ENCODE measurements at places on chromosomes 5 and 9.
A peak's percentile ranks its signal among the peaks of the same experiment; 100 is the strongest.

DNA sequence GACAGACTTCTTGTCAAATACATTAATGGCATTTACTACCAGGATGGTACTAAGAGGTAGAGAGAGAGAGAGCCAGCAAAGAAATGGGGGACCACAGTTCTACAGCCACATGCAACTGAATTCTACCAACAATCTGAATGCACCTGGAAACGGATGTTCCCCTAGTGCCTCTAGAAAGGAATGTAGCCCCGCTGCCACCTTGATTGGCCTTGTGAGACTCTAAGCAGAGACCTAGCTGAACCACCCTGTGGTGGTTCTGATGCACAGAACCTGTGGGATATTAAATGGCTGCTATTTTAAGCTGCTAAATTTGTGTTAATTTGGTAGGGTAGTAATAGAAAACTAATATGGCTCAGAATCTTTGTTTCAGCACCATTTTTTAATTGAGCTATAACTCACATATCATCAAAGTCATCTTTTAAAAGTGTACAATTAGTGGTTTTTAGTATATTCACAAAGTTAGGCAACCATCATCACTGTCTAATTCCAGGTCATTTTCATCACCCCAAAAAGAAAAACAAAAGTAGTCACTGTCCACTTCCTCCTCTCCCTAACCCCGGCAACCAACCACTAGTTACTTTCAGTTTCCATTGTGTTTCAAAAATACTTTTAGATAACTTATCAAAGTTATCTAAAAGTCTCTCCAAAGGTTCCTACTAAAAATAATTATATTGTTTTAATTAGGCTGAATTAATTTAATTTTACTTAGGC is 51.7 kb downstream of the CPLANE1 start:
- no peak for DNase-seq

GRCh38 chr5:146447734-146448380 is 724 bp downstream of the TCERG1 start:
- DNase-seq = no peak

DNA sequence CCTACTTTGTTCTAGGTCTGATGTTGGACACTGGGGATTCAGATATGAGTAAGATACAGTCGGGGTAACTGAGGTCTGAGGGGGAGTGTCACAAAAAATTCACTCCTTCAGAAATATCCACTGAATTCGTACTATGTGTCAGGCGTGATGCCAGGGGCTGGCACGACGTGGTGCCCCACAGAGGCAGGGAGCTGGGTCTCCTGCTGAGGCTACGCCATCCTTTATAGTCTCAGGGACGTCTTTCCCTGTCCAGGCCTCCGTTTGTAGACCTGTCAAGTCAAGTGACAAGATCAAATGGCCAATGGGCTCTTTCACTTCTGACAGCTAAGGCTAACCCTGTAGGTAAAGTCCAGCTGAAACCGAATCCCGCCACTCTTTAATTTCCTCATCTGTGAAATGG is 118.8 kb upstream of the SMIM23 start:
- DNase-seq = no peak

DNA sequence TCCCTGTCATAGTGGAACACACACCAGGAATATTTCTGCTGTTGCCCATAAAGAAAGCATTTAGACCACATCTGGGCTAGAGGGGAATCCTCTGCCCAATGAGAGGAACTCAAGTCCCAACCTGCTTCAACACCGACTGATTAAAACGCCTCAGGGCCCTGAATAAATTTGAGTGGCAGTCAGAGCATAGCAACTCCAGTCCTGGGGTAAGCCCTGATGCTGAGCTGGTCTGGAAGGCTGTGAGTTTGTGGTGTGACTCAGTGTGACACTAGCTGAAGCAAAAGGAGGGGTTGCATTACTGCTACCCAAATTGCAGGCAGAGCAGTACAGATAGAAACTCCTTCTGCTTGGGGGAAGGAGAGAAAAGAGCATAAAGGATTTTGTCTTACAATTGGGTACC is 148.3 kb downstream of the PRDM9 start:
- DNase-seq = no peak

DNA sequence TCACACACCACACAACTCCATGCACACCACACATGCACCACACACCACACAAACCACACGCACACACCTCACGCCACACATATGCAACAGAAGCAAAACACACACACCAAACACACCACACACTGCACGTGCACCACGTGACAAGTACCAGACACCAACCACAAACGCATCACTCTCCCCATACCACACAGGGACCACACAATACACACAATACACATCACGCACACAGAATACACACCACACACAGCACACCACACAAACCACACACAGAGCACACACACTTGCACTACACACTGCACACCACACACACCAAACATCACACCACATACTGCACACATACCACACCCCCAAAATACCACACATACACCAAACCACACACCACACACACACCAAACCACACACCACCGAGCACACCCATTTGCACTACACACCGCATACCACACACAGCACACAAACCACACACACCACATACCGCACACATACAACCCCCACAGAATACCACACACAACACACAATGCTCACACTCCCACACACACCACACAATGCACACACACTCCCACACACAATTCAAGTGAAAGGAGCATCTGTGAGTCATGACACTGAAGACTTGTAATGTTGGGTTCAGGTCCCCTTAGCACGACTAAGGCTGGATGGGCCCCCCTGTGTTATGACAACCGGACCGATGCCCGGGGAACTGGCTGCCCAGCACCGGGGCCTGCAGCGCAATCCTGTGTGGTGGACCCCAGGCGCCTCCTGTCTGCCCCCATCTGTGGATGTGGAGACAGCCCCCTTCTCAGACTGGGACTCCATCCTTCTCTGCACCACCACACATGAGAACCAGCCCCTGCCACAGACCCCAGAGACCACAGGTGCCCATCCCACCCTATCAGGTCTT is 6.0 kb upstream of the ZDHHC11 start:
- no peak for DNase-seq

- DNase-seq = no peak
These were observed 13.5 kb upstream of the SFXN1 start for GRCh38 chr5:175464942-175465233.

DNA sequence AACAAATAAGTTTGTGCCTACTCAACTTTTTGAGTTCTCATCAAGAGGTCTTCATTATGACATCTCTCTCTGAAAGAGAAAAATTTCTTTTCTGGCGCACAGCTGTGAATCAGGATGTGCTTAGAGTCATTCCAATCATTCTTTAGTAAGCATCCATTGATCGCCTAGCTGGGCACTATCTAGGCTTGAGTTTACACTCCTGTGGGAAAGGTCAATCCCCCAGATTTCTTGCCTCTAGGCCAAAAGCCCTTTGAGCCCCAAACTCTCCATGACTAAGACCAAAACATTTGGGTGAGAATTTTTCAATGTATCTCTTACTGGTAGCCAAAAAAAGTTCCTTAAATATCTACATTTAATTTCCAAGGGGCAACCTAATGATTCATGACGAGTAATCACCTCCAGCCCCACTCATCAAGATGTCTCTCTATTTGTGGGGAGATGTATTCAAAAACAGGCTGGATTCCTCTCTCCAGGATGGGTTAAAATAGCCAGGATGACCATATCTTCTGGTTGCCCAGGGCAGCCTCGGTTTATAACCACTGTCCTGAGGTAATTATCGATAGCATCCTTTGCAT is 101.7 kb downstream of the GNA14 start:
- DNase-seq = no peak

DNA sequence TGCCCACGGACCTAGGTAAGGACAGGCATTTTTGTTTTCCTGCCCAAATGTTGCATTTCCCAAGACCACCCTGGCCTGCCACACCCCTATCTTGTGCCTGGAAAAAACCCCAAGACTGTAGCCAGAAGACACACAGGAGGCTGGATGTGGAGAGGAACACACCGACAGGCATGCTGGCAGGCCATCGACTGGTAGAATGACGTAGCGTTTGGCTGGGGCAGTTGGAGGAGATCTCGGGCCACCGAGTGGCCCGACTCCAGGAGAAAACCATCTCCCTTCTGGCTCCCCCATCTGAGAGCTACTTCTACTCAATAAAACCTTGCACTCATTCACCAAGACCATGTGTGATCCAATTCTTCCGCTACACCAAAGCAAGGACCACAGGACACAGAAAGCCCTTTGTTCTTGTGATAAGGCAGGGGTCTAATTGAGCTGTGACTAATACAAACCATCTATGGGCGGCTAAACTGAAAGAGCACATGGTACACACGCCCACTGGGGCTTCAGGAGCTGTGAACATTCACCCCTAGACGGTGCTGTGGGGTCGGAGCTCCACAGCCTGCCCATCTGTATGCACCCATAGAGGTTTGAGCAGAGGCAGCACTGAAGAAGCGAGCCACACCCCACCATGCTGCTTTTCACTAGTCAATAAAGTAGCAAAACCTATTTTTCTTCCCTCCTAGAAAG is 38.9 kb upstream of the N4BP3 start:
- no peak for DNase-seq

- DNase-seq = no peak
These were observed 232.4 kb downstream of the ESM1 start for GRCh38 chr5:54753034-54753433.

DNA sequence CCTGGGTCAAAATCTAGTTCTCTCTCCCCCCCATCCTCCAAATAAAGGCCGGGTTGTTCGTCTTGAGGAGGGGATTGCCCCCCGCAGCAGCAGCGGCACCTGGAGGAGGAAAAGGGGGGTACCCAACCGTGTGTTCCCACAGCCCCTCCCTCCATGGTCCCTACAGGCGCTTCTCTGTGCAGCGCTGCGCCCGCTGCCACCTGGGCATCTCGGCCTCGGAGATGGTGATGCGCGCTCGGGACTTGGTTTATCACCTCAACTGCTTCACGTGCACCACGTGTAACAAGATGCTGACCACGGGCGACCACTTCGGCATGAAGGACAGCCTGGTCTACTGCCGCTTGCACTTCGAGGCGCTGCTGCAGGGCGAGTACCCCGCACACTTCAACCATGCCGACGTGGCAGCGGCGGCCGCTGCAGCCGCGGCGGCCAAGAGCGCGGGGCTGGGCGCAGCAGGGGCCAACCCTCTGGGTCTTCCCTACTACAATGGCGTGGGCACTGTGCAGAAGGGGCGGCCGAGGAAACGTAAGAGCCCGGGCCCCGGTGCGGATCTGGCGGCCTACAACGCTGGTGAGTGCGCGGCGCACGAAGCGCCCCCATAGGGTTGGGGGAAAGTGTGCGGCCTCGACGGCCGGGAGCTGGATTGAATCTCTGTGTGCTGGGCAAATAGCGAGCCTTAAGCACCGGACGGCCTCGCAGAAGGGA is 3.5 kb downstream of the LHX2 start:
- no peak for DNase-seq

GRCh38 chr9:33103501-33104281 is 27.2 kb upstream of the SMU1 start:
- no peak for DNase-seq

GRCh38 chr9:92140074-92140753 is 25.0 kb upstream of the SPTLC1 start:
- peak; percentile 30 for DNase-seq

GRCh38 chr9:33223696-33224095 is 16.3 kb upstream of the SPINK4 start:
- DNase-seq = no peak

GRCh38 chr9:130629443-130630070 is 34.8 kb upstream of the PRDM12 start:
- no peak for DNase-seq

DNA sequence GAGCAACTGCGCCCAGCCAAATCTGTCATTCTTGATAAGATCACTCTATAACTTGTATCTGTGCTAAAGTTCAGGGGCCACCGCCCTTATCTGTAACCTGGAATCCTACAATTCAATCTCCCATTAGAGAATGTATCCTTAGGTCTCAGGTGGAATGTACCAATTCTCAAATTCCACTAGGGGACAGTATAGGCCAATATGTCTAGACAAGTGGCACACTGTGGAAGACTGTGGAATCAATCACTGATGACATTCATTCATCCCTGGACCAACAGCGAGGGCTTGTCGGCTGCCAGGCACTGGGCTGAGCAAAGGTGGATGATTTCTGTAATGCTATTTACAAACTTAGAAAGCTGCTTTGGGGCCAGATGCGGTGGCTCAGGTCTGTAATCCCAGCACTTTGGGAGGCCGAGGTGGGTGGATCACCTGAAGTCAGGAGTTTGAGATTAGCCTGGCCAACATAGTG is 28.7 kb upstream of the MEGF9 start:
- DNase-seq = no peak

GRCh38 chr5:88889189-88890069 is 6.4 kb upstream of the MEF2C start:
- DNase-seq = no peak

DNA sequence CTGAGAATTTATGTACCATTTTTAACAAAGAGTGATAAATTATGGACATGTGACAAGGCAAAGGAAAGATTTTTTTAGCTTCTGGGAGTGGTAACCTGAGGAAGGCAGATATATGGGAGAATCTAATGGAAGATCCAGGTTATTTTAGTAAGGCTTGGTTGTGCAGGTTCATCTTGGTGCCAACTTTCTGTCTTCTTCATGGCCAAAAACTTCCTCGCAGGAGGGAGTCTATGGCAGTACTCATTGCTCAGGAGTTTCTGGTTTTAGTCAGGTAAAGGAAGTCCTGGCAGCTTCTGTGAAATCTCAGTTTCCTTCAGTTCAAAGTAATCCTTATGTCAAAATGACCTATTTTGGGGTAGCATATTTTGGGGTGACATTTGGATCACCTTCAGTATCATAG is 248.3 kb upstream of the KCNN2 start:
- DNase-seq = no peak

DNA sequence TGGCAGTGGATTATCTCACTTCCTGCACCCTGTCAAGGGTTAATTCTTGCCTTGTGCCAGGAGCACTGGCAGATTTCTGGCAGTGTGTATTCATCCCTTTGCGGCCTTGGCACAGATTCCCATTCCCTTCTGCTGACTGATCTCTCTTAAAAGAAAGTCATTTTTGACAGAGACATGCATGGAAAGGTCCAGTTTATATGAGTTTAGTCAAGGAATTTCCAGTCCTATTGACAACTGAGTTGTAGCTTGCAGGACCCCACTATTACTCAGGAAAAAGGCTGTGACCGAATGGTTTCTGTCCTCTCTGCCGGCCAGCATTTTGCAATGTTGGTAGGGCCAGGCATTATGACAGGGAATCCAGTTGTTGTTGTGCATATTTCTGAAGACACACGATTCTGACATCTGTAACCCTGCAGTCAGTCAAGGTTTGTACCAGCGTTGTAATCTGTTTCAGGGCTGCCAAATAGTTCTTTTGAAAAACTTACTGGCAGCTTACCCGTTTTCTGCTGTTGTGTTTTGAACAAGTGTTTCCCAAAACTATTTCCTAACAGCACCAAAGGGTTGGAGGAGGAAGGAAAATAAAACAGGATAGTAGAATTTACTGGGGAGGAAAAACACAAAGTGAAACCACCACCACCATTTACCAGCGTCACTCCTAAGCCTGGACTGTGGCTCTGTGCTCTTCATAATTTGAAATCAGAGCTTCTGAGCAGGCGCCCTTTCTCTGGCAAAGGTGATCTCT is 243.4 kb upstream of the KLF4 start:
- no peak for DNase-seq
